Posterior cingulate gyrus (tissue), 11 donors: ENCODE measurements at places on chromosomes 6 and 20.

- no peak for DNase-seq
These were observed 49.1 kb upstream of the TMEM30A start for GRCh38 chr6:75333676-75334200.

GRCh38 chr6:141594874-141595273 is 537.9 kb upstream of the GJE1 start:
- no peak for DNase-seq

- DNase-seq, result no peak
These were observed 37.4 kb upstream of the KCNB1 start for GRCh38 chr20:49519777-49520359.

- DNase-seq, result no peak
These were observed 204.1 kb downstream of the PTPRT start for GRCh38 chr20:42985628-42986027.

- DNase-seq, result peak; percentile 34
These were observed 336.6 kb downstream of the PREX1 start for GRCh38 chr20:48490961-48491831.

DNA sequence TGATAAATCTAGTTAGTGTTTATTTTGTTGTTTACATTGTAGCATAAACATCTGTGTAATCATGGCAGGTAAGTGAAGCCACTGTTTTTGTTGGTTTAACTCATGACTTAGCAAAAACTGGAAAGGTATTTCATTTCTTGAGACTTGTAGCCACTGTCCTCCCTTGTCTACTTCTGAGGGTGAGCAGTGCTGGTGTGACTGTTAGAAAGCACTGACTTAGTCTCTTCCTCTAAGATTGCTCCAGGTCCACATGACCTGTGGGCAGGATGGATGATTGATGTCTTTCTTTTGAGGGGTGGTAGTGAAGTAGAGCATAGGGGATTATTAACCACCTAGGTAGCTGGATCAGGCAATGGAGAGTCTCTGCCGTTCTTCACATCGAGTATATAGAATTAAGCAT is 203.8 kb downstream of the ARID1B start:
- no peak for DNase-seq

DNA sequence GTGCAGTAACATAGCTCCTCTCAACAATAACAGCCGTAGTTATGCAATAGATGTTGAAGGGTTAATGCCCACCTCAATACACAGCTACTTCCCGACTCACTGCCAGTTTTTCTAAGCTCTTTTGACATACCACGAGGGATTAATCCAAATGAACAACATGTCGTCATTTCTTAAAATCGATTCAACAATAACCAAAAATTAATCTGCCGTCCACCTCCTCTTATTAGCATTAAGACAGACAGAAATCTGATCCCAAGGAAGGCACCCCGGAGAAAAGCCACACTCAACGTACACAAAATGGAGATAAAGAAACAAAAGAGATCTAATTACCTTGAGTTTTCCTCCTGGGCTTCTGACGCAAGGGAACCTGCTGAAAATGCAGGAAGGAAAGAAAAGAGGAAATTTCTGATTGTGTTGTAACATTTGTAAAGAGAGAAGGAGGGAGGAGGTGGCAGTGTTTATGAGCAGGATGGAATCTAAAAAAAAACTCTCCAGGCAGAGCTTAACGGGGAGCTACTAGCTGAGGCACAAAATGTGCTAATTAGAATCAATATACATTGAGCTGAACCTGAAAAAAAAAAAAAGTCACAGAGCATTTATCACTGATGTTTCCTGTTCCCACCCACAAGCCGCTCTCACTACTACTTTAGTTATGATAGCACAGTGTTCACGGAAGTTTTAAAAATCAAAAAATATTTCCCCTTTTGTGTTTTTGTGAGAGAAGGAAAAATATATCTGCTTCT is 109.3 kb downstream of the IPCEF1 start:
- no peak for DNase-seq

DNA sequence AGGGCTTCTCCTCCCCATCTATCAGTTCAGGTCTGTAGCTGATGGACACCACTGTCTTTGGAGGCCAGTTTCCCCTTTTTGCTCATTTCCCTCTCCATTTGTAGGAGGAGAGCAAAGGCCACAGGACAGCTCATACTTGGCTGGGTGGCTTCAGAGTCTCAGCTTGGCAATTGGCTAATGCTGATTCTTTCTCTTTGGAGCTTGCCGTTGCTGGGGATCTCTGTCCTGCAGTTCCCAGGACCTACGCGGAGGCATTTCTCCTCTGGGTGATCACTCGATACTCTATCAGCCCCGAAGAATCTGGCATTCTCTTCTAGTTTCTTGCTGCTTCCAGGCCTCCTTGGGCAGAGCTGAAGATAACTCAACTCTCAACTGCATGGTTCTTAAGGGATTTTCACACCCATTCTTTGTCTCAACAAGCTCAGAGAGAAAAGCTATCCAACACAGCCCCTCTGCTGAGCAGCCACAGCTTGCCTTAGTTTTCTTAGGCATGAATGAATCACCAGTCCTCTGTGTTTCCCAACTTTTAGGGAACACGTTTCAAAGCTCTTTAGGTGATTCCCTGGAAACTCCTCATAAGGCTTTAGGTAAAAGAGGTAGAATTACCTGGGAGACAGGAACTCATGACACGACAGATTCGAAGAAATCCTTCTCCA is 19.2 kb upstream of the SSR1 start:
- DNase-seq, result no peak

- no peak for DNase-seq
These were observed at the start of gene TREML2 for GRCh38 chr6:41200901-41201763. Gene TREML2, minus strand, starts transcription at chr6:41201149. Its CDS starts 141 bp downstream, at chr6:41201008.

GRCh38 chr6:41372832-41373626 is 37.6 kb downstream of the NCR2 start:
- DNase-seq, result no peak

DNA sequence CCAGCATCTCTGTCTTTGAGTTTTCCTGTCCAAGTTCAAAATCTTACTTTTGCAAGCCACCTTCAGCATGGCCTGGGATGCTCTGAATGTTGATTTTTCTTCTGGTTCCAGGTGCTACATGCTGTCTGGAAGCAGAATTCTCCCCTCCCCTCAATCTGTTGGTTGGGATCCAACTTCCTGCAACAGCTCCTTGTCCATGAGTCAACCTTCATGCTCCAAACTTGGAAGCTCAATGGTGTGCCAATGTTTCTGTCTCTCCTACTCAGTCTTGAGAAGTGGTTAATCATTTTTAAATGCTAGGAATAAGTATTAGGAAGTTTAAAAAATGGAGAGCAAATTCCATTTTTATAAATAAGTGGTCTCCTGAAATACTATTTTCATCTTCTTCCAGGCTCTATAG is 33.2 kb upstream of the PLEKHG1 start:
- no peak for DNase-seq

DNA sequence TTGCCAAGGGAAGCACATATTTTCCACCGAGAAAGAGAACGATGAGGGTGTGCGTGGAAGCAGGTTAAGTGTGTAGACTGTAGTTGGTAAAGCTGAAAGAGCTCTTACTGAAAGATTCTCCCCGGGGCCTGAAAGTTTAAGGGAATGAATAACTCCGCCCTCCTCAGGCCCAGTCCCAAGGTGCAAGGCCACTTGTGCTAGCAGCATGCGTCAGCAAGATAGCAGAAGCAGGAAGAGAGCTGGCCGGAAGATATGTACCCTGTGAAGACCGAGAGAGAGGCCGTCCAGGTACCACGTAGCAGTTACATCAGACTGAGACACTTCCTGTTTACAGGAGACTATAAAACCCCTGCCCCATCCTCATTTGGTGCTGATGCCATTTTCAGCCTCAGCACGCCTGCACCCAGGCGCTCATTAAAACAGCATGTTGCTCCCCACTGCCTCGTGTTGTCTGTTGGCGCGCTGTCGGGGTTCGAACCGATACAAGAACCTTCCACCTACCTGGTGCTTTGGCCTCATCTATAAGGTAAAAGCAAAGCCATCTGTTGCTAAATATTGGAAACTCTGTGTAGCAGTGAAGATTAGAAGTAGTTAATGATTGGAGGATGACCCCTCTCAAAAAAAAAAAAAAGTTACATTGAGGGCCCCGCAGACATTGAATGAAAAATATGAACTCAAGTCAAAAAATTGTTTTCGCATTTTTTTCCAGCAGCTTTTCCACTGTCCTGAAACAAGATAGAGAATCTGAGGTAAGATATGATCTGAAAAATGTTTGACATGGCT is 18.6 kb upstream of the FAM135A start:
- DNase-seq, result no peak

GRCh38 chr6:134732763-134733162 is 217.1 kb downstream of the ALDH8A1 start:
- no peak for DNase-seq

GRCh38 chr6:118755941-118756646 is 104.7 kb upstream of the CEP85L start:
- DNase-seq, result no peak

- DNase-seq, result no peak
These were observed 64.6 kb upstream of the BTN3A2 start for GRCh38 chr6:26300359-26300758.

DNA sequence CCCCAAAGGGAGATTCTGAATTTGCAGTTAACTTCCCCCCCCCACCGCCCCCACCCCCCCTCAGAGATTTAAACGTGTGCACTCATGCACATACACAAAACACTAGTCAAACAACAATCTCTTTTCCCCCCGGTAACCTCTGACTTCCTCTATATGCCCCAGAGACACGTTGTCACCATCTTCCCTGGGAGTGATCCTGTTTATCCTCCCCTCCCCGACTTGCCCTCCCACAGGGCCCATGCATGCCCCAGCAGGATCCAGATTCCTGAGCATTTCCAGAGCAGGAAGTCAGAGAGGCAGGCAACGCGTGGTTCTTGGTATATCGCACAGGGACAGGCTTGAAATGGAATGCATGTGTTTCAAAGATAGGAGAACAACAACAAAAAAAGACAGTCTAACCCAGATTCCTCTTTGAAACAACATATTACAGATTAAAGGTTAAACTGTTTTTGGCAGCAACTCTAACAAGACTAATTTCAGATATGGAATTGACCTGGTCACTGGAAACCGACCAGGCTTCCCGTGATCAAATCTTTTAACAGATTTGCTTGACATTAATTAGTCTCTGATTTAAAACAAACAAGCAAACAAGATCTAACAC is 1.3 kb downstream of the BLCAP start:
- no peak for DNase-seq

GRCh38 chr20:46300281-46300680 is 8.0 kb downstream of the CDH22 start:
- no peak for DNase-seq

- no peak for DNase-seq
These were observed 167.5 kb downstream of the TMEM242 start for GRCh38 chr6:157155804-157156203.

- no peak for DNase-seq
These were observed 83.2 kb downstream of the TIAM2 start for GRCh38 chr6:155078331-155078745.

GRCh38 chr6:14542670-14543366 is 425.2 kb downstream of the CD83 start:
- peak; percentile 52 for DNase-seq

GRCh38 chr6:85676086-85676729 is 33.5 kb upstream of the SYNCRIP start:
- no peak for DNase-seq

- peak; percentile 57 for DNase-seq
These were observed 22.3 kb upstream of the AVP start for GRCh38 chr20:3106658-3107463.

- DNase-seq, result no peak
These were observed 637.6 kb downstream of the RNF144B start for GRCh38 chr6:19024737-19025136.

DNA sequence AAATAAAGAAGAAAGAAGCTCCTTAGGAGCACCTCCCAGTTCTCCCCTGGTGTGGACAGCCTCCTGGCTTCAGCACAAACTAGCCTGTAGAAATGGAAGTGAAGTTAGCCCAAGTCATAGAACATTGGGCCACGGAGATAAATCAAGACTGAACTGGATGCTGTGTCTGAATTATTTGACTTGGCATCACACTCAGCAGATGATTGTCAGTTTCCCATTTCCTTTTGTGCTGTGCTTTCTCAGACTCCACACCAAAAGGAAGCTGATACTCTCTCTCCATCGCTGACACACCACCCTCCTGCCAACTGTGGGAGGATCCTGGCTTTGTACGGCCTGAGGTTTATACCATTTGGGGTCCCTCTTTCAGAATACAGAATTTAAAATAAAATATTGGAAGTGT is 209.8 kb downstream of the TFAP2A start:
- DNase-seq, result no peak

DNA sequence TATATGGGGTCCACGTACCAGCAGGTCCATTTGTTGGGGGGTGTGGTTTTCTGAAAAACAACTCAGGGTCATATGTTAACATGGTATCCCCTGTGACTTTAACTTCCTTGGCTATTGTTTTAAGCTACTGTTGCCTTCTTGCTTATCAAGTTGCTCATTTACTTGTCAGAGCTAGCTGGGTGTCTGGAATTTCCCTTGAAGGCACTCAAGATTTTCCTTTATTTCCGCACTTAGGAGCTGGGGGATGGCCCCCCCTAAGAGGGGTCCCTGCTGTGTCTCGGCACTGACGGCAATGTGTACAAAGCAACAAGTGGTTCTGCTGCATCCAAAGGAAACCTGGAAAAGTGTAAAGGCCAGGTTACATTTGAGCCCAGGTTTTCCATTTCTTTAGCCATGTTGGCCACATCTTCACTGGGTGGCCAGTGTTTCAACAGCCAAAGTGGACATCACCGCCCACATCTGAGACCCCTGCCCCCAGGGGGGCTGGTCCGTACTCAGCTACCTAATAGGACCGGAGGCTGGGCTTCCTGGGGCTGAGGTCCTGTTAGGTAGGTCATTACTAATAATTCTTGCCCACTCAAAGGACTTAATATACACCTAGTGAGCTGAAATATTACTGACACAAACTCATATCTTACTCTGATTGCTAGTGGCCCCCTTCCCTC is 24.8 kb upstream of the SYNDIG1 start:
- no peak for DNase-seq

GRCh38 chr6:143187238-143187923 is 126.7 kb downstream of the AIG1 start:
- DNase-seq, result no peak

GRCh38 chr20:37426106-37426505 is 80.2 kb downstream of the SRC start:
- DNase-seq, result no peak

GRCh38 chr6:51866867-51867266 is 220.5 kb downstream of the PKHD1 start:
- DNase-seq, result no peak

DNA sequence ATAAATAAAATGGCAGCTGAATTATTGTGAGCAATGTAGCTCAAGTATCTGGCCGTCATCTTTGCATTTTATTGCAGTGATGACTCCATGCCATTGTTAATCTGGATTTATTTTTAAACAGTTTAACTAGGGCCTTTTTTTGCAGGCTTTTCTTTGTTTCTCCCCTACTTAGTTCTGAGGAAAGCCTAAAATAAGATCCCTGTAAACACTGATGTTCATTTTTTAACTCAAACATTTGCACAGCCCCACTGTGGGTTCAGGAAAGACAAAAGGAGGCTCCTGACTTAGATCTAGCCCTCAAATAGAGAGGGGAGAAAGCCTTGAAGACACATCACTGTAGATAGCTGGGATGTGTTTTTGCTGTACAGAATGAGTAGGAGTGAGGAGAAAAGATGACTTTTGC is 69.2 kb downstream of the PLEKHG1 start:
- no peak for DNase-seq
